ENCODE measurements at places on chromosomes 11 and 22.
A peak's percentile ranks its signal among the peaks of the same experiment; 100 is the strongest.

DNA sequence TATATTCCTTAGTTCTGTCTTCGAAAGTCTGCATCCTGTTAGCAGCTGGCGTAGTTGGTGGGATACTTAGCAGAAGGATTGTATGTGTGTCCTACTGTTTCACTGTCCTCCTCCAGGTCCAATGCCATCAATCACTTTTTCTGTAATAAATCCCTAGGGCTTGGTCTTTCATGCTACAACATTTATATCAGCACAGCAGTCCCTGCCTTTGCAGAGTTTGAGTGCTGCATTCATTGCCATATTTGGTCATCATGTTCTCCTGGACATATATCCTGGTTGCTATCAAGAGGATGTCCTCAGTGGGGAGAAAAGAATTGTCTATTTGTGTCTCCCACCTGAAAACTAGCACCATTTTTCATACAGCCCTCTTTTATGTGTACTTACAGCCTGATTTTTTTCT lies 67.0 kb downstream of the OR5AK2 start:
- H3K27me3 ChIP-seq: no peaks in the 10 kb centered on the region
- H3K36me3 ChIP-seq: no peaks in the 10 kb centered on the region
- no peak overlapping the region for H3K27ac ChIP-seq
- H3K4me1 ChIP-seq: no peaks in the 10 kb centered on the region

GRCh38 chr22:40323681-40324171 lies 22.6 kb upstream of the ADSL start:
- peaks cover 27% of the 10 kb centered on the region for H3K36me3 ChIP-seq
- no peak overlapping the region for H3K27ac ChIP-seq
- no peak for DNase-seq
- peaks cover 6% of the 10 kb centered on the region for H3K4me1 ChIP-seq
- H3K4me3 ChIP-seq: no peak overlapping the region

DNA sequence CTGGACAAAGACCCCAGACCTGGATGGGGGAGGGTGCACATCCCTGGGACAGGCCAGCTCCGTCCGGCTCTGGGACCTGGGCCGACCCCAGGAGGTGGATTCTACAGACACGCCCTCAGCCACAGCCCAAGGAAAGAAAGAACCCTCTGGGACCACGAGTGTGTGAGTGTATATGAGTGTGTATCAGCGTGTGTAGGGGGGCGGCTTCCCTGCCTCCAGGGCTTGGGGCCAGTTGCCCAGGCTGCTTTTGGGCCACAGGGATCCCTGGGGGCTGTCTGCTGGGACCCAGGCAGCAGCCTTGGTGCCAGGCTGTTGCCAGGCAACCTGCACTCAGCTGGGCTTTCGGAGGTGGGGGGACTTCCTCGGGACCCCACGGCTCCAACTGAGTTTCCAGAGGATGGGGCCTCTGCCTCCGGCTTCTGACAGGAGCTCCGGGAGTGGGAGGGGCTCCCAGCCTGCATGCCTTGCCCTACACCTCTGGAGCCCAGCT lies 8.9 kb downstream of the DUSP8 start:
- H3K4me1 ChIP-seq: peaks cover 31% of the 10 kb centered on the region
- no peak for DNase-seq
- H3K27ac ChIP-seq: no peak overlapping the region
- no peaks in the 10 kb centered on the region for H3K27me3 ChIP-seq
- no peak overlapping the region for H3K4me3 ChIP-seq

GRCh38 chr11:33723238-33723881 lies 12.9 kb downstream of the CD59 start:
- peak; percentile 92 for DNase-seq
- H3K4me1 ChIP-seq: peaks cover 57% of the 10 kb centered on the region
- no peaks in the 10 kb centered on the region for H3K27me3 ChIP-seq
- H3K27ac ChIP-seq: peak overlapping the region; percentile 98
- peaks cover 24% of the 10 kb centered on the region for H3K36me3 ChIP-seq
- H3K4me3 ChIP-seq: no peak overlapping the region

GRCh38 chr11:61911701-61912529 lies 5.5 kb downstream of the RAB3IL1 start:
- H3K4me1 ChIP-seq: no peaks in the 10 kb centered on the region
- no peak overlapping the region for H3K27ac ChIP-seq
- no peaks in the 10 kb centered on the region for H3K36me3 ChIP-seq
- DNase-seq: no peak
- H3K4me3 ChIP-seq: no peak overlapping the region
- peaks cover 5% of the 10 kb centered on the region for H3K27me3 ChIP-seq

DNA sequence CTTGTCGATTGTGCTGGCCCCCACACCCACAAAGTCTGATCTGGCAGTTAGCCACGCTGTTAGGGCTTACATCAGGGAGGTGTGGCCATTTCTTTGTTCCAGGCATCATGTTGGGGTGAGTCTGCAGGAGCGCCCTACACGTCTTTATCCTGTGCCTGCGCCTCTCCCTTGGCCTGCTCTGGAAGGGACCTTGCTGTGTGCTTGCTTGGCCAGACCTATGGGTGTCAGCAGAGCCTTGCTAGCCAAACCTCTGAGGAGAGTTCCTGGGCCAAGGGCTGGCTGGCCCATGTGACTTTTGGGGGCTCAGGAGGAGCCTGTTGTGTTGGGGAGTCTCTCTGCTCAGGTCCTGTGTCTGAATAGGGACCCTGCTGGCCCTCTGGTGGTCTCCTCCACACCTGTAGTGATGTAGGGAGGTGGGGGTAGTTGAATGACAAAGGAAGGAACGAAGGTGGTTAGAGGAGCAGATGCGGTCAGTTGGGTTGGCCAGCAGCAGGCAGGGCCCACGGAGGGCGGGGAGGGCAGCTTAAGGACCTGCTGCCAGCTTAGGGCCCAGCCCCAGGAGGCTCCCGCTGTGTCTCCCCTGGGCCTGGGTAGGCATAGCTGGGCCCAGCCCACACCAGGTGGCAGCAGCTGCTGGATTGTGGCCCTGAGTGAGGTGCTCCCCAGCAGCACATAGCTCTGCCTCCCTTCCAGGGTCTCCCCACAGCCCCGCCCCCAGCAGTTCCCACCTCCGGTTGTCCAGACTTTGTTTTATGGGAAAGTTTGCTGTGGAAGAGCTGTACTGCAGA lies 7.9 kb downstream of the PPIL2 start:
- H3K27me3 ChIP-seq: no peaks in the 10 kb centered on the region

DNA sequence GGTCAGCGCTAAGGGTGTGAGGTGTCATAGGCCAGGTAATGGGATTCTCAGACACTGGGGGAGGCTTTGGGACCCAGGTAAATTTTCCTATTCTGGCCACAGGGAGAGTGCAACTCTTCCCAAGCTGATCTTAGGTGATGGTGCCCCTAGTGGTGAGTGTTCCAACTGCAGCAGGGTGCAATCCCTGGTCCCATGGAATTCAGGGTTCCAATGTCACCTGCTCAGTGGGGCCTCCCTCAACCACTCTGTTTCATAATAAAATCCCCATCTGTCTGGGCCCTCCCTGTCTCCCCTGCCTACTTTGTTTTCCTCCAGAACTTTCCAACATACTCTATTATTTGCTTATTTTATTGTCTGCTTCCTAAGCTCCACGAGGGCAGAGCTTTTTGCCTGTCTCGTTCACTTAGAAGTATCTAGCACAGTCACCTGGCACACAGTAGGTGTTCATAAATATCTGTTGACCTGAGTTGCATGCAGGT lies 2.9 kb upstream of the SGSM1 start:
- no peak for DNase-seq
- no peak overlapping the region for H3K4me3 ChIP-seq
- H3K36me3 ChIP-seq: no peaks in the 10 kb centered on the region
- no peaks in the 10 kb centered on the region for H3K4me1 ChIP-seq

GRCh38 chr22:46040471-46041465 lies 63.8 kb upstream of the WNT7B start:
- no peaks in the 10 kb centered on the region for H3K27me3 ChIP-seq
- no peak for DNase-seq
- no peak overlapping the region for H3K27ac ChIP-seq

DNA sequence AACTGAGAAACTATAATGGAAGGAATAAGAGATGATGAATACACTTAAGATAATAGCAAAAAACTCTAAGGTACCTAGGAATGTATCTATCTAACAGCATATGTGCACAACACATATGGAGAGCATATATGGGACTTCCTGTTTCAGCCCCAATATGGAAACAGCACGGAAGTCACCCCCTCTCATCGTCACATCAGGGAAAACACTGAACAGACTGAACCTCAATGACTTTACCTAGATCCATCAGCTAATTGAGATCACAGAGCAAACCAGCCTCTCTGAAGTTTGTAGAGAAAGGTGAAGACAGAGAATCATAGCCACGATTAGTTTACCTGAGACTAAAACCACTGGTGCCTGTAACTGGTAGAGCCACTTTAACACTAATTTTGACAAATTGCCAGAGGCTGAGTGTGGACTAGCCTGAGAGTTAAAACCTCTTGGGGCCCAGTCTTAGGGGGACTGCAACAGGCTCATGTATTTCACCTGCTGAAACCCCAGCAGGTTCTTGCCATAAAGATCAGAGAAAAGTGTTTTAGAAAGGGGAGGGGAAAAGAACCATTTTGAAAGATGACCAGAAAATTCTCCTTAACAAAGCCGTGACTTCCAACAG lies 722.6 kb downstream of the TBC1D22A start:
- H3K27me3 ChIP-seq: no peaks in the 10 kb centered on the region
- H3K4me3 ChIP-seq: no peak overlapping the region
- H3K27ac ChIP-seq: no peak overlapping the region
- no peak for DNase-seq
